ENCODE measurements at places on chromosomes 2 and 18.

GRCh38 chr2:99975386-99975785 is 167.0 kb downstream of the AFF3 start:
- peak; percentile 62 for DNase-seq

DNA sequence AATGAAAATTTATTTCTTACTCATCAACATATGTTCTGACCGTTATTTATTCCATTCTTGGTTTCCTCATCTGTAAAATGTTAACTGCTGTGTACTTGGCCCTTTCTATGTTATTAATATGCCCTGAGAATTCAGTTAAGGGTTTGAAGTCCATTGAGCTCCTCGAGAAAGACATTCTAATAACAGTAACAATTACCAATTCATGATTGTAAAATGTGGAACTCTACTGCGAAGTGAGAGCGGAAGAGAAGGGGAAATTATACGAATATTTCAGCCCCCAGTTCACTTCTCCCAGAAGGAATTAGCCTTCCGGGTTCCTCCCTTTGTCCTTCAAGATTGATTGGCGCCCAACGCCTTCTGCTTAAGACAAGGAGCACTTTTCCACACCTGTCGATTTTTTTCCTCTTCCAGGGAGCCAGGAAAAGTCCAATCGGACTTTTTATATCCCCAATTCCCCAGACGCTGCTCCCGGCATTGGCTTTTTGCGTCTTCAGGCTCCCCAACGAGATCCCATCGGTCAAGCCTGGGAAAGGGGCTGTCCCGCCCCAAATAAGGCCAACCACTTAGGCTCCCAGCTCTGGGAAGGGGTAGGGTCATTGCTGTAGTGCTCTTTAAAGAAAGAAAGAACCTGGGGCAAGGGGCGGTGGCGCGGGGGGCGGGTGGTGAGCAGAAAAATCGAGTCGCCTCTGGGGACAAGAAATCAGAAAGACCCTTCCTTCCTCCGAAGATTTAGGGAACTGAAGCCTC is 1.6 kb downstream of the DSC2 start:
- peak; percentile 26 for DNase-seq

- DNase-seq: no peak
Measured at GRCh38 chr2:3316456-3317276, 61.0 kb downstream of the EIPR1 start.

DNA sequence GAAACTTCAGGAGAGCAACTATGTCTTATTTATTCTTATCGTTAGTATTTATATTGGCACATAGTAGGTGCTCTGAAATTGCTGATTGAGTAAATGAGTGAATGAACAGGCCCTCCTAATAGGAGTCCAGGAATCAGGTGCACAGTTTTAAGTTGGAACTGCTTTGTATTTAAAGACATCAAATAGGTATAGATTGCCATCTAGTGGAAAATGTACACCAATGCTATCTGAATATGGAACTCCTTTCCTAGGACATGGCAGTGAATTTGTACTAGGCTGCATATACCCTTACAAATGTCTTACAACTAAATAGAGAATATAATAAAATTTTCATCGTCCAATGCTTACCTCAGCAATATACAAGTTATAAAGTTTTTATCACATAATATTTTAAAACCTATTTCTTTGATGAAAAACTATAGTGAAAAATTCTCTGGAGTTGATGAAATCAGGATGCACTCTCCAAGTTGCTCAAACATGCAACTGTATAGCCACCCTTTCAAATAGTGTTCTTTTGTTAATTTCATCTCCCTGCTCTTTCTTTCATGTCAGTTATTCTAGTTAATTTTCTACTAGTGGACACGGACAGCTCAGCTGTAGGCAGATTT is 318.9 kb upstream of the SYT4 start:
- DNase-seq: peak; percentile 27

DNA sequence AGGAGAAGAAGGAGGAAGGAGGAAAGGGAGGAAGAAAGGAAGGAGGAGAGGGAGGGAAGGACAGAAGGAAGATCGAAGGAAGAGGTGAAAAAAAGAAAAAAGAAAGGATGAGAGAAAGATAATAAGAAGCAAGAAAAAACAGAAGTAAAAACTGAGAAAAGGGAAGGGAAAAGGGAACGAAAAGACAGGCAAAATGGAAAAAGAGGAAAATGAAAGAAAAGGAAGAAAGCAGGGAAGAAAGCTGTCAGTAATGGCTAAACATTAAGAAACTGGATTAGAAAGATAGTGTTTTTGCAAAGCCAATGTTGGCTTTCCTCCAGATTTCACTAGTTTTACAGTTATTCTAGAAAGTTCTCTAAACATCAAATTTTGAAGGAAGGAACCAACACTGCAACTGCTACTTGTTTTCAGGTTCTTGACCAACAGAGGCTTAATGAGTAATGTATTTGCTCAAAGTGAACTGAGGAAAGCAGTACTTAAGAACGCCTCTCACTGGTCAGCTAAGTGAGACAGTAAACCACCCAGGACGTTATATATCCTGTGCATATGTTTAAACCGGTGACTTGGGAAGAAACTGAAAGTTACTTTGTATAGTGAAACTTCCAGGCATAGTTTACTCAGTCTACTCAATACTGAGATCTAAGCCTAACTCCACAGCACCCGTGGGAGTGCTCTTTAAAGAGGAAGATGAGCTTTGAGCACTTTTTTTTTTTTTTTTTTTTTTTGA is 286.2 kb upstream of the TRIB2 start:
- DNase-seq: peak; percentile 22

- DNase-seq: no peak
Measured at GRCh38 chr2:65714866-65715265, 282.5 kb upstream of the SPRED2 start.

DNA sequence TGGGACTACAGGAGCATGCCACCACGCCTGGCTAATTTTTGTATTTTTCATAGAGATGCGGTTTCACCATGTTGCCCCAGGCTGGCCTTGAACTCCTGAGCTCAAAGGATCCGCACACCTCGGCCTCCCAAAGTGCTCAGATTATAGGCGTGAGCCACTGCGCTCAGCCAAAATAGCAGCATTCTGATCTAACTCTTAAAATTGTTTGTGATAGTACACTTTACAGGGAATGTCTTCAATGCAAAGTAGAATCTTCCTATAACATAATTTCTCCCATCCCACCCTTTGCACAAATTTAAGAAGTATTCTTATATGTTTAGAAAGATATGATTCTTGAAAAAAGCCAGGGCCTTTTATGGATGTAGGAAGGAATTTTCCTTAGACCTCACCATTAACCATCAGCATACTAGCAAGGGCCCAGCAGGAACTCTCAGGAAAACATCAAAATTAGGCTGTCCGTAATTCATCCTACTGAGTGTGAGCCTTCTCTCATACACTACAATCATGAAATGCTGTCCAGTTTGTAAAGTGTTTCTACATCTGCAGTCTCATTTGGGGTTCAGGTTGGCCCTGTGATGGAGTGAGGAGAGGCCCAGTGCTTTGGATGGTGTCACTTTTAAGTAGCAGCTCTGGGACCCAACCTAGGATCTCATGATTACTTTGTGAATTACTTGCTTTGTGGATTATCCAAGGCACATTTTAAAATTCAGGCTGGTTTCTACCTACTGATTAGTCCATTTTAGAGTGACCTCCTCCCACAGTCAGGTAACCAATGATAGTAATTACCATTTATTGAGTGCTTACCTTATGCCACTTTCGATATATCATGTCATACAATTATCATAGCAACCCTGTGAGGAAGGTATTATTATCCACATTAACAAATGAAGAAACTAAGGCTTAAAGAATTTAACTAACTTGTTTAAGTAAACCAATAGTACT is 37.5 kb upstream of the DLX1 start:
- DNase-seq: no peak

DNA sequence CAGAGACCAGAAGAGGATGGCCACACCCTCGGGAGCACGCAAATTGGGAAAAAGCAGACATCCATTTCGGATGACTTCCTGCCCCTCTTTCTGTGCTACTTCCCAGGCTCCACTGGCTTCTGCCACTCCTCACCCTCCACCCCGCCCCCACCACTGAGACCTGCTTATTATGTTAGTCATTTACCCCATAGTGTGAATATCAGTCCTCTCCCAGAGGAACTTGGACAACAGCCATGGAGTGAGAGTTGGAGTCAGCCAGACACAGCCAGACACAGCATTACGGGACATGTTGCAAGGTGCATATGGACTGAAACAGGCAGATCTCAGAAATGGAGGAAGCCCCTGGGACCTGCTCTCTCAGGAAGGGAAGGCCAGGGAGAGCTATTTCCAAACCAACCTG is 51.8 kb downstream of the CTIF start:
- DNase-seq: peak; percentile 71

DNA sequence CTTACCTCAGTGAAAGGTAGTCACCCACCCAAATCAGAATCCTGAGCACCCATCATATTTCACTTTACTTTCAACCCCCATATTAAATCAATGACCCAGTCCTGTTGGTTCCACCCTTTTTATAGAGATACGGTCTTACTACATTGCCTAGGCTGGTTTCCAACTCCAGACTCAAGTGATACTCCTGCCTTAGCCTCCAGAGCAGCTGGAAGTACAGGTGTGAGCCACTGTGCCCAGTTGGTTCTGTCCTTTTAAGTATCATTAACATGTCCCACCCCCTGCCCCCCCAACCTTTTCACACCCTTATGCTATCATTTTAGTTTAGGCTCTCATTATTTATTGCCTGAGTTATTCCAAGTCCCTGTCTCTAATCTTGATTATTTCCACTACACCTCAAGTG is 28.7 kb downstream of the MSH6 start:
- DNase-seq: no peak

DNA sequence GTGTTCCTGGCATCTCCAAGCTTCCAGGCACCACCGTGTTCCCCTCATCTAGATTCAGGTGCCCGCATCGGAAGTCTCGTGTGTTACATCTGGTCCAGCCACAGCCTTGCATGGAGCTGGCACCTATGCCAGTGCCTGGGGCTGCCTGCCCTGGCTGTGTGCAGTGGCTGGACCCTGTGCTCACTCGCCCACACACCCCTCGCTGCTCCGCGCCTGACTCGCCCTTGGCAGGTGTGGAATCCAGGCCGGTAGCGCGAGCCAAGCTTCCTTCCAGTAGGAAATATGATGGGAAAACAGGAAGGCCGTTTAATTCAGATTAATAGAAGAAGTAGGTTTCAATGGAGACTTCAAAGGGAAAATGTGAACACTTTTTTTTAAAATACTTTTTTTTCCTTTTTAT is 78.0 kb downstream of the PTPN4 start:
- no peak for DNase-seq

DNA sequence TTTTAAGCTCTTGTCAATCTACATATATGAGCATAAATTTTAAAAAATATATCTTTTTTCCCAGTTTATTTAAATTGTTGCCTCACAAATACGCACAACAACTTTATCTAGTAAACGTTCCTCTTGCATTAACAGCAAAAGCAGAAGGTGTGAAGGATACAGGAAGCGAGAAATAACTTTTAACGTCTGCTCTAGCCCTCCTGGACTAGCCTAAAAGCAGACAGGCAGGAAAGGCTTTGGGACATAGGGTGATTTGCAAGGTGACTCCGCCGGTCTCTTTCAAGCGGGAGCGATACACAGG is 434 bp upstream of the DUSP19 start:
- DNase-seq: no peak

DNA sequence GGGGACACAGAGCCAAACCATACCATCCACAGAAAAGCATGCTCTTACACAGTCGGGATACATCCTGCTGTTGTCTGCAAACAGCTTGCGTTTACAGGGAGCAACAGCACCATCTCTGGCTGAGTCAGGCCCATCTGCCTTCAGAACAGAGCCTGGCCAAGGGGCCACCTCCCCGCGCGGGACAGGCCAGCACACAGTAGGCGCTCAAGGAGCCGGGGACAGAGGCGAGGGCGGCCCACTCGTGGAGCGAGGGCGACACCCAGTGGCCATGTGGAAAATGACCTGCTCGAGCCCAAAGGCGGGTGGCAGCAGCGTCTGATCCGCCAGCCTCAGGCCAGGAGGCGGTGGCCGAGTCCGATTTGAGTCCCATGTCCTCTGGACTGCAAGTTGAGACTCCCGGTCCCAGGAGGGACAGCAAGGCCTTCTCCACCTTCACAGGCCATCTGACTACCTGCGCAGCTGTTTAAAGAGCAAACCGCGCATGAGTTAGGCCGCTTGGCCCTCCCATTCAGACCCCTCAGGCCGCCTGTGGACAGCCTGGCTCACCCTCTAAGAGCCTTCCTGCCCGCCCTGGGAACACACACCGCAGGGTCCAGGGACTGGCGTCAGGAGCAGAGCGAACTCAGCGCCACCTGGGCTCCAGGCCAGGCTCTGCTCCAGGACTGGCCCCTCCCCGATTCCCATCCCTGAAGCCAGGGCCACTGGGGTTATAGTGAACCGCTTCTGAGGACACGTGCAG is 38.3 kb downstream of the TTC32 start:
- DNase-seq: no peak

GRCh38 chr18:5625076-5625475 is 81.3 kb upstream of the EPB41L3 start:
- DNase-seq: no peak

GRCh38 chr18:48133671-48134251 is 203.3 kb upstream of the SMAD2 start:
- DNase-seq: peak; percentile 44

- no peak for DNase-seq
Measured at GRCh38 chr2:11539317-11540147, 5.7 kb downstream of the GREB1 start.

- DNase-seq: no peak
Measured at GRCh38 chr2:203500951-203501350, 34.1 kb downstream of the RAPH1 start.

DNA sequence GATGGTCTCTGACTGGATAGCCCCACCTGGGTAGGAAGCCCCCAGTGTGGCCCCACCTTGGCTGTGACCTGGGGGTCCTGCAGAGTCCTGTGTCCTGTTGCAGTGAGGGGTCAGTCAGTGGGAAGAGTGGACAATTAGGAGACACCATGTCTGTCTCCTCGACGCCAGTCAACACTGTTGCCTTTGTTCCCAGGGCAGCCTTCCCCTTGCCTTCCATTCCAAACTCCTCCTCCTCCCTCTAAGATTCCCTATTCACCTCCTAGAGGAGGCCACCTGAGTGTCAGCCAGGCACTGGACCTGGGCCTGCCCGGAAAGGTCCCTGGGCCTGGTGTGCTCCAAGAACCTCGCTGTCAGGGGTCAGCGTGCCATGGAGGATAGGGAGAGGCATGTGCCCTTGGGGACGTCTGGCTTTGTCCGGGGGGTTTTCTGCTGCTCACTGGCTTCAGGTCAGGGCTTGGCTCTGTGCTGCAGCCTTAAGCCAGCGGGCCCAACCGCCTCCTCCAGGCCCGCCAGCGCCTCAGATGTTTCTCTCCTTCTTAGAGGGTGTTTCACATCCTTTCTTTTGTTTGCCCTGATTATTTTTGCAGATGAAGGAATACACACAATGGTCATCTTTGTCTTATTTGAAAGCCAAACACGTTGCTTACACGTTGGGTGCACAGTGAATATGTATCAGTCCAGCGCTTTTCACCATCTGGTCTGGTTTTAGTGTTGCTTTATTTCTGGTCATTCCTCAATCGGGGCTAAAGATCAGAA is 68.9 kb downstream of the HPCAL1 start:
- no peak for DNase-seq

- DNase-seq: peak; percentile 85
Measured at GRCh38 chr2:183059561-183059960, 19.0 kb upstream of the DUSP19 start.

DNA sequence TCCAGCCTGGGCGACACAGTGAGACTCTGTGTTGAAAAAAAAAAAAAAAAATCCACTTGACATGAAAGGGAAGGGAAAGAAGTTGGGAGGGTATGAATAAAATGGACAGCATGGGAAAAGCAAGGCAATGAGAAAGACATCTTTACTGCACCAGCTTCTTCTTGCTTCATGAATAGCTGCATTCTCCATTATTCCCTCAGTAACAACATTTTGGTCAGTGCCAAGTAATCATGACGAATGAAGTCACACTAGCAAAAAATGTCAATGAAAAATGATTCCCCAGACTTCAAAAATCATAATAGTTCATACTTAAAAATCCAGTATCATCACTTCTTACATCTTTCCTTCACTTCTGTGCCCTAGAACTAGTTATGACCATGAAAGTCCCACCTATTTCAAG is 30.4 kb downstream of the ADAM17 start:
- DNase-seq: no peak
